ENCODE measurements at places on chromosomes 6 and 20.
A peak's percentile ranks its signal among the peaks of the same experiment; 100 is the strongest.

GRCh38 chr6:161711938-161712337, 438.1 kb upstream of the AGPAT4 start:
- H3K36me3 ChIP-seq: no peaks in the 10 kb centered on the region
- no peak overlapping the region for H3K27ac ChIP-seq
- no peak overlapping the region for H3K4me3 ChIP-seq
- no peak for DNase-seq
- H3K4me1 ChIP-seq: no peaks in the 10 kb centered on the region
- peaks cover 2% of the 10 kb centered on the region for H3K27me3 ChIP-seq

DNA sequence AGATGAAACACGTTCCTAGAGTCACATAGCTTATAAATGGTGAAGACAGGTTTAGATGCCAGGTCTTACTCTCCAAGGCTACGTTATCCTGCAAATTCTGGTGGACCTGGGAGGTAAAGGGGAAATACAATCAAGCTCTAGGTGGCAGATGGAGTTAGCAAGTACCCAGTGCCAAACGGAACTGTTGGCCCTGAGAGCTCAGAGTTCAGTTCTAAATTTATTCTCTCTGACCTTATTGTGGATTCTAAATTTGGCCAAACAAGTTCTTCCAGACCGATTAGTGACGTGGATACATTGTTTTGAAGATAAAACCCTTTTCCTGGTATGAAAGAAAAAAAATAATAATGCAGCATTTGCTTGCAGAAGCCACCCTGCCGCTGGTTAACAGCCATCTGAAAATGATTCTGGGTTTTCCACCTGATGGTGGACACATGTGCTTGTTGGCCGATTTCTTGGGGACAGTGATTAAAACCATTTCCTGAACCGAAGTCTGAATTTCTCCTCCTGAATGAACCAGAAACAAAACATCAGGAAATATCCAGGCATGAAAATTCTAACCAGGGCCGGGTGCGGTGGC, 32.5 kb downstream of the RIPOR3 start:
- no peak overlapping the region for H3K4me3 ChIP-seq
- no peaks in the 10 kb centered on the region for H3K36me3 ChIP-seq
- DNase-seq: no peak
- no peak overlapping the region for H3K27ac ChIP-seq
- H3K4me1 ChIP-seq: no peaks in the 10 kb centered on the region

GRCh38 chr6:111407686-111408085, 75.3 kb downstream of the REV3L start:
- peaks cover 24% of the 10 kb centered on the region for H3K36me3 ChIP-seq
- H3K4me1 ChIP-seq: peaks cover 36% of the 10 kb centered on the region
- no peak for DNase-seq
- no peaks in the 10 kb centered on the region for H3K27me3 ChIP-seq
- H3K27ac ChIP-seq: no peak overlapping the region

GRCh38 chr6:128723667-128724066, 159.3 kb upstream of the LAMA2 start:
- no peaks in the 10 kb centered on the region for H3K36me3 ChIP-seq
- H3K27ac ChIP-seq: no peak overlapping the region
- no peak overlapping the region for H3K4me3 ChIP-seq
- no peak for DNase-seq
- H3K27me3 ChIP-seq: no peaks in the 10 kb centered on the region

GRCh38 chr6:47400581-47400980, 77.0 kb upstream of the CD2AP start:
- no peak for DNase-seq
- H3K27me3 ChIP-seq: peaks cover 16% of the 10 kb centered on the region
- H3K4me1 ChIP-seq: no peaks in the 10 kb centered on the region
- no peaks in the 10 kb centered on the region for H3K36me3 ChIP-seq
- H3K27ac ChIP-seq: no peak overlapping the region

DNA sequence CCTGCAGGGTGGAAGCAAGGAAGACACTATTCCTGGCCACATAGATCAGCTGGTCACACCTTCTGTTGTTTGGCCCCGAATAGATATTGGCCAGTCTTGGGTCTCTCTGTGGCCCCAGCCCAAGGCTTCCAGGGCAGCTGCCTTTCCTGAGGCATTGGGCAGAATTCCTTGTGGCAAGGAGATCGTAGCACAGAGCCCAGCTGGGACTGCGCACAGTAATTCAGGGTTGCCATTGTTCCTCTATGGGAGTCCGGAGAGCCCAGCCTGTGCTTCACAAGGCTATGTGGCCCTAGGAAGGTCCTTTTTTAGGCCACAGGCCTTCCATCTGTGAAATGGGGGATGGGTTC, 6.9 kb downstream of the SGK2 start:
- H3K27me3 ChIP-seq: no peaks in the 10 kb centered on the region
- no peak overlapping the region for H3K4me3 ChIP-seq
- no peaks in the 10 kb centered on the region for H3K4me1 ChIP-seq
- no peak for DNase-seq

- H3K27me3 ChIP-seq: no peaks in the 10 kb centered on the region
- H3K27ac ChIP-seq: no peak overlapping the region
- DNase-seq: no peak
- H3K4me3 ChIP-seq: no peak overlapping the region
- H3K4me1 ChIP-seq: no peaks in the 10 kb centered on the region
Observed at GRCh38 chr20:6855796-6856195, 88.3 kb downstream of the BMP2 start.

DNA sequence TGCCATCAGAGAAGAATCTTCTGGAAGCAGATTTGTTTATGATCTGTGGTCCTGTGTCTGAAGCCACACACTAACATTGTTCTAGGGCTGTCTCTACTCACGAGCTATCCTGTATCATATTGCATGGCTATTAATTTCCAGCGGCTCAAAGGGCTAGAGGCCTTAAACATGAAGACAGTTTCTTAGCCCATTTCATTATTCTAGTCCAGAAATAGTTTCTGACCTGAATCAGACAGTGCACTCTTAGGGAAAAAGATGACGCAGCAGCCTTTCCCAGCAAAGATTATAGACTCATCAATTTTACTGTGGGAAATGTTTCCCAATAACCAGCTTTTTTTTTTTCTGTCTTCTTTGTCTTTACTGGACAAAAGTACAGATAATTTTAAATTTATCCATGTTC, 105.3 kb upstream of the SUPT3H start:
- H3K4me1 ChIP-seq: peaks cover 30% of the 10 kb centered on the region
- H3K27me3 ChIP-seq: peaks cover 3% of the 10 kb centered on the region
- no peak overlapping the region for H3K4me3 ChIP-seq
- H3K27ac ChIP-seq: no peak overlapping the region
- peaks cover 9% of the 10 kb centered on the region for H3K36me3 ChIP-seq
- no peak for DNase-seq

DNA sequence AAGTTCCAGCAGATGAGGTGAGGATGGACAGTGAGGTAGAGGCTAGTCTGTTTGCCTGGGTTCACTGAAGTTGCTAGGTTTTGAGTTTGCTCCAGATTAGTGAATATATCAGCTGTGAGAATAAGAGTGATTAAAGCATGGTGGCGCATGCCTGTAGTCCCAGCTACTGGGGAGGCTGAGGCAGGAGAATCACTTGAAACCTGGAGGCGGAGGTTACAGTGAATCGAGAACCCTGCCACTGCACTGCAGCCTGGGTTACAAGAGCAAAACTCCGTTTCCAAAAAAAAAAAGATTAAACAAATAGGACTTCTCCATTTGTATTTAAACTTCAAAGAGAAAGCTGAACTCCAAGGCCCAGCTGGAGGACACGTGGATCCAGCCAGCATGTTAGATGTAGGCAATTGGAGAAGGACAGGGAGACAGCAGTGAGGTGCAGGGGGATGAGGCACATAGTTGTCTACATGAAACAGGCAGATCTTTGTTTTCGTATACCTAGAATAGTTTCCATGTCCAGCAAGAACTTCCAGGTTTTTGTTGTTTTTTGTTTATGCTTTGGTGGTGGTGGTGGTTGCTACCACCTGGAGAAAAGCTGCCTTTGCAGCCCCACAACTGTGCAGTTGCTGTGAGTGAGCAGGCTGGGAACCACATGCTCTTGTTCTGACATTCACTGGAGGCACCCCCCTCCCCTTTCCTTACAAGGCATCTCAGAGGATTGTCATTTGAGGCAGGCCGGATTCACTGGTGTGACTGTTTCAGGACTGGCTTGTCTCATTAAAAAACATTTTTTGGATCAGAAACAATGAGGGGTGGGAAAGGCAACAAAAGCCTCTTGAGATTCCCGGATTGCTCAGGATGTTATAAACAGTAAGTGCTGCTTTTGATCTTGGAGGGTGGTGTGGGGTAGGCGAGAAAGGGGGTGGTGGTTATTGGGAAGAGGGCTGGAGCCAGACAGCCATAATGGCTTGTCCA, 72.3 kb downstream of the JARID2 start:
- peak overlapping the region; percentile 43 for H3K4me3 ChIP-seq
- H3K27ac ChIP-seq: peak overlapping the region; percentile 85
- no peak for DNase-seq
- H3K4me1 ChIP-seq: peaks cover 94% of the 10 kb centered on the region
- peaks cover 35% of the 10 kb centered on the region for H3K36me3 ChIP-seq

DNA sequence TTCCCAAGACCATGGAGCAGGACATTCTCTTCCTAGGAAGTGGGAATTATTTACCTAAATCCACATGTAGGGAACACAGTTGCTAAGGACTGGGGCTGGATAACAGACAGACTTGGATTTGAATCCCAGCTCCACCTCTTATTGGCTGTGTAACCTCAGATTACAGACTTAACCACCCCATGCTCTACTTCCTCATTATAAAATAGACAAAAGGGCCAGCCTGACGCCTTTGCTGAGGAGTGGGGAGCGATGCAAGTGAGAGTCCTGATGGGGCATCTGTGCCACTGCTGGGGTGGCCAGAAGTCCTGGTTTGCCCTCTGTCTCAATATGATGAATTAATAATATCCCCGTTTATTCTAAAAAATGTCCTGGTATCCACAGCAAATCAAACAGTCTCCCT, 46.8 kb downstream of the SPATA2 start:
- H3K36me3 ChIP-seq: peaks cover 32% of the 10 kb centered on the region
- H3K27me3 ChIP-seq: no peaks in the 10 kb centered on the region
- DNase-seq: no peak
- H3K27ac ChIP-seq: no peak overlapping the region
- H3K4me3 ChIP-seq: no peak overlapping the region

GRCh38 chr6:48994811-48995210, 468.2 kb downstream of the MMUT start:
- no peaks in the 10 kb centered on the region for H3K4me1 ChIP-seq
- no peaks in the 10 kb centered on the region for H3K36me3 ChIP-seq
- H3K4me3 ChIP-seq: no peak overlapping the region
- H3K27ac ChIP-seq: no peak overlapping the region
- H3K27me3 ChIP-seq: no peaks in the 10 kb centered on the region

DNA sequence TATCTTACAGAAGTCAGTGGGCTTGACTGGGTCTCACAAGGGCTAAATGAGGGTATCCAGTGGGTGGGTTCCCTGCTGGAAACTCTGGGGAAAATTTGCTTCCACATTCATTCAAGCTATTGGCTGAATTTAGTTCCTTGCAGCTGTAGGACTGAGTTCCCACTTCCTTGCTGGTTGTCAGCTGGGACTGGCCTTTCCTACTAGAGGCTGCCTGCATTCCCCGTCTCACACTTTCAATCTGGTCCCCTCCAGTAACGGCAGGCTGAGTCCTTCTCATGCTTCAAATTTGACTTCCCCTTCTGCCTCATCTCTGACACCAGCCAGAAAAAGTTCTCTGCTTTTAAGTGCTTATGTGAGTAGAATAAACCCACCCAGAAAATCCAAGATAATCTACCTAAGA, 4.4 kb downstream of the CSNK2A1 start:
- H3K36me3 ChIP-seq: peaks cover 42% of the 10 kb centered on the region
- DNase-seq: no peak
- H3K27me3 ChIP-seq: no peaks in the 10 kb centered on the region
- no peak overlapping the region for H3K4me3 ChIP-seq
- H3K27ac ChIP-seq: no peak overlapping the region

- DNase-seq: no peak
- no peaks in the 10 kb centered on the region for H3K27me3 ChIP-seq
- H3K36me3 ChIP-seq: no peaks in the 10 kb centered on the region
- no peak overlapping the region for H3K27ac ChIP-seq
- H3K4me3 ChIP-seq: no peak overlapping the region
- no peaks in the 10 kb centered on the region for H3K4me1 ChIP-seq
Observed at GRCh38 chr6:86192123-86192522, 549.4 kb upstream of the SYNCRIP start.

GRCh38 chr6:83767033-83767432, 58.1 kb upstream of the SNAP91 start:
- no peaks in the 10 kb centered on the region for H3K4me1 ChIP-seq
- H3K36me3 ChIP-seq: no peaks in the 10 kb centered on the region
- H3K27me3 ChIP-seq: no peaks in the 10 kb centered on the region
- no peak overlapping the region for H3K27ac ChIP-seq
- DNase-seq: no peak
- H3K4me3 ChIP-seq: no peak overlapping the region

GRCh38 chr6:39353698-39354315, 31.3 kb upstream of the KCNK16 start:
- no peaks in the 10 kb centered on the region for H3K36me3 ChIP-seq
- no peak for DNase-seq
- H3K4me1 ChIP-seq: no peaks in the 10 kb centered on the region
- H3K27ac ChIP-seq: no peak overlapping the region
- H3K27me3 ChIP-seq: no peaks in the 10 kb centered on the region

DNA sequence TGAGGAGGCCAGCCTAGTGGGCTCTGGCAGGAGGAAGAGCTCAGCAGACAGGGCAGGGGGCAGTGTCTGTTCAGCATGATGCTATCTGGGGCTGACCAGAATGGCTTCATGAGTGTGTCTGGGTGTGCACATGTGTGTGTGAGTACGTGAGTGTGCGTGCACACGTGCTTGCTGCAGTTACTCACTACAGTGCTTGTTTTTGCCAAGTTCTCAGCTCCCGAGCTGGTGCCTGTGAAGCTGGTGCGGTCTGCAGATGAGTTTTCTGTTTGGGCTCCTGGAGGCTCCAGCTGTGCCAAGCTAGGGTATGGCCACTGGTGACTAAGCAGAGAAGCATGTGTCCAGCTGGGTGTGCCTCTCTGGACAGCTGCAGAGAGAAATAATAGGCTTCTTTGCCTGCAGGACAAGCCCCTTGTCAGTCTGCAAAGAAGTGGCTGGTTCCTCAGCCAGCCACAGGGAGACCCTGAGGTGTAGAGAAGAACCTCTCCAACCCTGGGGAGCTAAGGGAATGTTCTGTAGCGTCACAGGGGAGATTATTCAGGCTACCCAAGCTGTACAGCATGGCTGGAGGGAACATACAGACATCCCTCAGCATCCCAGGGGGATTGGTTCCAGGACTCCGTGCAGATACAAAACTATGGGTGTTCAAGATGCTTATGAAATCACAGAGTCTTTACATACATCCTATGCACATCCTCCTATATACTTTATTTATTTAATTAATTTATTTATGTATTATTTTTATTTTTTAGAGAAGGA, 40.2 kb upstream of the FAM50B start:
- no peaks in the 10 kb centered on the region for H3K27me3 ChIP-seq
- no peak overlapping the region for H3K27ac ChIP-seq
- no peak overlapping the region for H3K4me3 ChIP-seq
- H3K4me1 ChIP-seq: no peaks in the 10 kb centered on the region
- no peak for DNase-seq

GRCh38 chr20:61430228-61430624, 178.2 kb downstream of the CDH4 start:
- H3K4me1 ChIP-seq: no peaks in the 10 kb centered on the region
- H3K27ac ChIP-seq: no peak overlapping the region
- H3K4me3 ChIP-seq: no peak overlapping the region
- DNase-seq: no peak

- no peak overlapping the region for H3K4me3 ChIP-seq
- H3K27me3 ChIP-seq: peaks cover 58% of the 10 kb centered on the region
- peaks cover 14% of the 10 kb centered on the region for H3K4me1 ChIP-seq
- H3K27ac ChIP-seq: no peak overlapping the region
Observed at GRCh38 chr6:170285482-170285881, 5.4 kb downstream of the DLL1 start.

GRCh38 chr6:144493035-144493910, 208.1 kb downstream of the UTRN start:
- H3K27me3 ChIP-seq: no peaks in the 10 kb centered on the region
- no peak for DNase-seq
- peaks cover 39% of the 10 kb centered on the region for H3K36me3 ChIP-seq
- H3K4me1 ChIP-seq: peaks cover 13% of the 10 kb centered on the region
- H3K4me3 ChIP-seq: no peak overlapping the region
- no peak overlapping the region for H3K27ac ChIP-seq

All from activated T-helper 1 cell treated with anti-CD3 and anti-CD28 coated beads, Interleukin-12 subunit alpha, Interleukin-12 subunit beta, Interleukin-2, Interleukin-4 antibody, amounts not matched to agents 30 ng/mL and 10 ng/mL and 1 ng/mL, durations not matched to agents 14 hours and 24 hours and 36 hours (primary cell).